ENCODE measurements at places on chromosomes 16 and 17.

GRCh38 chr16:87305505-87306391 is 11.4 kb downstream of the C16orf95 start:
- peak; percentile 82 for DNase-seq

GRCh38 chr16:52422307-52422706 is 124.6 kb downstream of the TOX3 start:
- DNase-seq: no peak

DNA sequence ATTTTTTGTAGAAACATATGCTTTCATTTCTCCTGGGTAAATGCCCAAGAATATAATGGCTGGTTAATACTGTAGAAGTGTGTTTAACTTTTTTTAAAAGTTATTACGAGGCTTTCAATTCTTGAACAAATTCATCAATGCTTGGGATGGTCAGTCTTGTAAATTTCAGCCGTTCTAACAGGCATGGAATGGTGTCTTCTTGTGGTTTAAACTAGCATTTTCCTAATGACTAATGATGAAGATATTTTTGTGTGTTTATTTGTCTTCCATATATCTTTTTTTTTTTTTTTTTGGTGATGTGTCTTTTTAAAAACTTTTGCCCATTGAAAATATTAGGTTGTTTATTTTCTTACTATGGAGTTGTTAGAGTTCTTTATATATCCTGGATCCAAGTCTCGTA is 67.1 kb downstream of the MGAT5B start:
- peak; percentile 55 for DNase-seq

DNA sequence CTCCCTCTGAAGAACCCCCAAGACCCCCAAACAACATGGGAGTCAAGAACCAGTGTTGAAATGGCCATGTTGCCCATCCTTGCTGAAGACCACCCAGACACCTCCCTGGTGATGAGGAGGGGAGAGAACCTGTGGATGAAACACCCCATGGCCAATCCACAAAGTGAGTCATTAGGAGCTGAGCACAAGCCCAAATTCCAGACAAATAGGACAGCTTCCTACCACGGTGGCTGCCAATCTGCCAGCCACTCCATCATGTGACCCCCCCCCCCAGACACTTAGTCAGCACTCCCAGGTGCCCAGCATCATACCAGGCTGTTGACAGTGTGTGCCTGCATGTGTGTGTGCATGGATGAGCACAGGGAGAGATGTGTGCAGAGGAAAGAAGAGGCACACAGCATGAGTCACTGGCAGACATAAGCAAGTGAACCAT is 26.4 kb upstream of the RPL38 start:
- DNase-seq: peak; percentile 18

GRCh38 chr16:49598383-49599170 is 225.0 kb downstream of the C16orf78 start:
- no peak for DNase-seq

DNA sequence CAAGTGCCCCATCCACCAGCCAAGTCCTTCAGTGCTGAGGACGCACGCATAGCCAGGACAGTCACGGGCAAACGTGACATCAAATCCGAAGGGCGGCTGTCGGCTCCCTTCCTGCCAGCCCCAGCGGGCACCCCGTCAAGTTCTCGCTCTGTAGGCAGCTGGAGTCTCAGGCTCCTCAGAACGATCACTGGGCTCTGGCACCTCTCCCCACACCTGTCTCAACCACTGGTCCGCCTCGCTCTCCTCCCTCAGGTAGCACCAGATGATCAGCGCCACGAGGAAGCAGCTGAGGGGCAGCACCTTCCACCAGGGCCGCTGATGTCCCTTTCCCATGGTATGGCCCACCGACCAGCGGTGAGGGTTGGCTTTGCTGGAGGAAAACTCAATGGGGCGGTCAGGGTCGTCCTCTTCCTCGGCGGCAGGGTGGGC is 422 bp downstream of the UQCC4 start:
- no peak for DNase-seq

DNA sequence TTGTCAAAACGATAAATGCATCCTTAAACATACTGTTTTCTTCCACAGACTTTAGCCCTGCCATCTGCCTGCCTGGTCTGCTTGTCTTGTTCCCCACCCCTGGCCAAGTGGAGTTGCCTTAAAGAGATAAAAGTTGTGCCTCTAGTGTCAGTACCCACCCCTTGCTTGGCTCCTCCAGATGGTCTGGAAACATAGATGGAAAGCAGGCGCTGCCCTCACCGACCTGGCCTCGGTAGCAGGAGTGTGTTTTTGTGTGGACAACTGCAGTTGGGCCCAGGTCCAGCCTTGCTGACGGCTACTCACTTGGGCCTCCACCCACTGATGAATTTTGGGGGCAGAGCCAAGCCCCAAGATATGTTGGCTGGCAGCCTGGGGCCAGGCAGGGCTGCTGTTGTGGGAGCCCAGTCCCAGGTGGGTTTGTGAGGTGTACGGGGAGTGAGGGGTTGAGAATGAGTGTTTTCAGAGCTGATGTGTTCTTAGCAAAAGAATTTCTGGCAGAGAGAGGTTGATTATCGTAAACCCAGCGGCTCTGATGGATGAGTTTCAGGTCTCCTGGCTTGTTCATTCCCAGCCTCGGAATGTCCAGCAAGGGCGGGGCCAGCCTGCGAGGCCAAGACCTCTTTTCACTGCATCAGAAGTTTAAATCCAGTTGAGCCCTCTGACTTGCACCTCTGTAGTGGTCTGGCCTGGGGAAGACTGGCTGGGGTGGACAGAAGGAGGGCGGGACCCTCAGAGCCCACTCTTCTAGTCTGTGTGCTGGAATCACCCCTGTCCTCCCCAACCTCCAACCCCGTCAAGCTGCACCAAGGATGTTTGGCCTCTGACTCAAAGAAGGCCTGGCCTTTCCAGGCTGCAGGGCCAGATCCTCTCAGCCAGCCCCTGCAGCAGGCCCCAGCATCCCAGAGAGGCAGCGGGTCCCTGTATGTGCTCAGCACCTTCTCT is 179.7 kb downstream of the RAB11FIP4 start:
- DNase-seq: peak; percentile 64

DNA sequence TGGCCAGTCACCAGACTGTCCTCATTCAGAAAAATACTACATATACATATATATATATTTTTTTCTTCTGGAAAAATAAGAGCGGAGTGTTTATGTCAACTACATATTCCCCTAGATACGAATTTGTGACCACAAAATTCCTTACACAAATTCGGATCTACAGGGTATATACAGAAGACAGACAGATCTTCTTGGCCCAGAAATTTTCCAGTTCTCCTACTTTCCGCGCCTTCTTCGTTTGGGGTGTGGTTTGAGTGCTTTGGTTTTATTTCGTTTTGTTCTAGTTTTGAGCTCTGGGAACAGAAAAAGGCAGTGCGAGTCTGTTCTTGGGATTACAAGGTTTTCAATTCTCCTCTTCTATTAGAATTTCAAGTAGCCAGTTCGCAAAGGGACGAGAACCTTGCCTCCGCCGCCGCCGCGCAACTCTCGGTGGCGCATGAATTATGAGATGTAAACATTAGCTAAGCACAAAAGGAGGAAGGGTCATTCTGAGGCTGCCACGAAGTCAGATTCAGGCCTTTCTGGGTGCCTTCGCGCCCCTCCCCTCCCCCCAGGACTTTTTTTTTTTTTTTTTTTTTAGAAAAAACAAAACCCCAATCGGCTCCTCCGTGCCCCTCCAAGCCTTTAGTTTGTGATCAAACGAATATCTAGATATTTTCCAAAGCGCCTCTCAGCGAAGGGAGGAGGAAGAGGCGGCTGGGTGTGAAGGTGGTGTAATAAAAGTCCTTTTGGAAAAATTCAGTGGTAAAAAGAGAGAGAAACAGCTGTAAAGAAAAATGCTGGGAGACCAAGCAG is 1.8 kb upstream of the HOXB4 start:
- no peak for DNase-seq

DNA sequence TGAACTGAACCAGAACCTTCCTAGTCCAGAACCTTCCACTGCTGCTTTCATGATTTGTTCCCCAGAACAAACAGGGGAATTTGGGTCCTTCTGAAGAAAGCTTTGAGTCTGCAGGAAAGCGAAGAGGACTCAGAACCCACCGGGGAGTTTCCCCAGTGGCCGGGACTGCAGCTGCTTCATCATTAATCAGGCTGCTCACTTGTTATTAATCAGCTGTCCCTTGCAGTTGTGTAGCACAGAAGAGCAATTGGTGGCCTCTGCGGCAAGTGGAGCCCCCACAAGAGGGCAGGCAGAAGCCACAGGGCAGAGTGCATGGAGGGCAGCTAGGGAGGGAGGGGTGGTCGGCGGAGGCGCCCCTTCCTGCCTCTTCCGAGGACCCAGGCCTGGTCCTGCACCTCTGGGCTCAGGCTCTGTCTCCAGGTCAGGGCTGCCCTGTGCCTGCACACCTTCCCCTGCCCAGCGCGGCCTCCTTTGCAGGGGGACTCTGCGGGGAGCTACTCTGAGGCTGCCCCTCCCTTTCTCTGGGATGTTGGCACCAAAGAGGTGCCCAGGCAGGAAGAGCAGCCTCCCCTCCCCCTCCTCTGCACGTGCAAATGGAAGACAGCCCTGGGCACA is 6.9 kb downstream of the CCL17 start:
- no peak for DNase-seq

GRCh38 chr16:56793492-56793891 is 63.6 kb downstream of the NUP93 start:
- peak; percentile 58 for DNase-seq

GRCh38 chr17:39736319-39737165 is 1.2 kb upstream of the GRB7 start:
- peak; percentile 25 for DNase-seq

- no peak for DNase-seq
Measured at GRCh38 chr17:17886226-17886625, 49.4 kb upstream of the SREBF1 start.

Data from fibroblast of skin of scalp (primary cell).